ENCODE measurements at places on chromosomes 2 and 18. TPM values are rescaled to one million over a fixed set of nuclear protein-coding genes. Genes with fewer than 3 reads are reported as not detected.

Gene CHST10
- 0.58 TPM for total RNA-seq

DNA sequence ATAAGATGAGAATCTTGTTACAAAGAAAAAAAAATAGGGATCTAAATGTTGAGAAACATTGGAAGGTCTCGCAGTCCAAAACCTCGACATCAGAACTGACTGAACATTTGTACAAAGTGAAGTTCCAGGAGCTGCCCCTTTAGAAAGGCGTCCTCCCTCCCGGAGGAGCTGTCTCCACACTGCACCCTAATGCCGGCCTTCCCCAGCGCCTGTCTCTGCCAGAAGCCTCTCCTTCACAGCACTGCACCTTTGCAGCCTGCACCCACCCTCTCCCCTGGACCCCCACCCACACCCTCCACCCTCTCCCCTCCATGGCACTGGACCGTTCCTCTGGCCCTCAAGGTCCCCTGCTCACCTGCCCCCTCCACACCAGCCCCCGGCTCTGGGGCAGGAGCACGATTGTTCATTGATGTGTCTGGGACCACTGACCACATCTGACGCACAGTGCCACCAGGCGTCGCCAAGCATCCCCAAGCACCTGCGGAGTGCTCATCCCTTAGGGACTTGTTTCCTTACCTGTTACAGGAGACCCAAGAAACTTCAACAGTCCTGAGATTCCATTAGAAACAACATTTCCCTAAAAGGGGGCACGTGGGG, 90.3 kb upstream of the SNTG2 start:
- no peaks in the 10 kb centered on the region for H3K27me3 ChIP-seq

GRCh38 chr2:189580241-189580651, 340 bp downstream of the SLC40A1 start:
- H3K27ac ChIP-seq, result peak overlapping the region; percentile 88
- no peaks in the 10 kb centered on the region for H3K27me3 ChIP-seq
- peak; percentile 38 for DNase-seq
- H3K4me1 ChIP-seq, result no peaks in the 10 kb centered on the region

Gene COL4A3
- total RNA-seq, result 0.37 TPM

DNA sequence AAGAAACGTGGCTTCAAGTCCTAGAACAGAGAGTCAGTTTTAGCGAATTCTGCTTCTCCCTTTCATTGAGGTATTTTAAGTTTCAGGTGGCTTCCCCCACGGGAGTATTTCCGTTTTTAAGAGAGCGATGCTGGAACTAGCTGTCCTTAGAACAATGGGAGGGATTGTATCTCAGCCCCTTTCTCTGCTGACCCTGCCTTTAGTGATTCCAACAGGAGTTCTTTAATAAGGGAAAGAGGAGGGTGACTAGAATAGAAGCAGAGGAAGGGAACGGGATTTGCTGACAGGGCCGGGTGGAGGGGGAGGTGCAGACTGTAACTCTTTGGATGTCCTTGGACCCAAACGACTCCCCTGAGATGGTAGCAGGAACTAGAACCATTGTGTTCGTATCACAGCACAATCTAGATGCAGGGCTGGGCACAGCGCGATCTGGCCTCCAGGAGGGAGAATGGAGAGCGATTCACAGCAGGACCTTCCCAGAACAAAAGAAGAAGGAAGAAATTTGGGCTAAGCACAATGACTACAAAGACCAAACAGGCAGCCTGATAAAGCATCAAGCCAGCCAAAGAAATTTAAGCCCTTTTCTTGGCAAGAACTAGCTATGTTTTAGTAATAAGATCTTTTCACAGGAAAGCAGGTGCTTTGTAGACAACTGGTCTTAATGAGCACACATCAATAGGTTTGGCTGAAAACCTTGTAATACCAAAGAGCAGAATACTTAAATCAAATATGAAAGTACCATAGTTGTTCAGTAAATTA, 15.8 kb upstream of the RTTN start:
- DNase-seq, result no peak
- H3K4me1 ChIP-seq, result no peaks in the 10 kb centered on the region
- no peak overlapping the region for H3K4me3 ChIP-seq

DNA sequence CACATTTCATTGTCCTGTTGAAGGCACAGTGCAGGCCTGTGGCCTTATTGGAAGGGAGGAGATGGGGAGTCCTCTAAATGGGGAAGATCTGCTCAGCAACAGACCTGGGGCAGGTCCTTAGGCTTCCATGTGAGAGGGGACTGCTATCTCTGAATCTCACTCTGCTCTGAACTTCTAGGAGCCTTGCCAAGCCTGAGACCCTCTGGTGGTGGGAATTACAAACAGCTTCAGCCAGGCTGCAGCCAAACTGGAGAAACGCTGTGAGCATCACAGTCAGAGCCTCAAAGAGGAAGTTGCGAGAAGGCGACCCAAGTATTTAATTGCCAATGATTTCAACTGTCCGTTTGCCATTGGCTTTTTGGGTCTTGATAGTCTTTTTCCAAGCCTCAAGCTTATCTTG, 66.8 kb upstream of the MC2R start:
- no peaks in the 10 kb centered on the region for H3K27me3 ChIP-seq
- no peaks in the 10 kb centered on the region for H3K4me1 ChIP-seq
- DNase-seq, result no peak
- no peaks in the 10 kb centered on the region for H3K36me3 ChIP-seq
- H3K4me3 ChIP-seq, result no peak overlapping the region
- no peak overlapping the region for H3K27ac ChIP-seq

- no peak overlapping the region for H3K4me3 ChIP-seq
- no peak overlapping the region for H3K27ac ChIP-seq
- no peak for DNase-seq
- no peaks in the 10 kb centered on the region for H3K36me3 ChIP-seq
- no peaks in the 10 kb centered on the region for H3K4me1 ChIP-seq
- H3K27me3 ChIP-seq, result no peaks in the 10 kb centered on the region
Observed at GRCh38 chr2:80102026-80102425, 202.5 kb downstream of the LRRTM1 start.

Gene MC4R
- total RNA-seq, result not detected

GRCh38 chr2:186629250-186629996, 39.6 kb downstream of the ITGAV start:
- no peak overlapping the region for H3K4me3 ChIP-seq
- no peak for DNase-seq
- no peaks in the 10 kb centered on the region for H3K4me1 ChIP-seq
- no peak overlapping the region for H3K27ac ChIP-seq
- no peaks in the 10 kb centered on the region for H3K36me3 ChIP-seq

Gene SDC1
- total RNA-seq, result 443 TPM

GRCh38 chr2:43057742-43058725, 168.4 kb downstream of the ZFP36L2 start:
- no peak overlapping the region for H3K27ac ChIP-seq
- no peaks in the 10 kb centered on the region for H3K27me3 ChIP-seq
- no peak for DNase-seq
- H3K4me3 ChIP-seq, result no peak overlapping the region
- H3K4me1 ChIP-seq, result peaks cover 7% of the 10 kb centered on the region

- no peak for DNase-seq
- H3K4me1 ChIP-seq, result no peaks in the 10 kb centered on the region
- H3K27ac ChIP-seq, result no peak overlapping the region
- H3K36me3 ChIP-seq, result no peaks in the 10 kb centered on the region
- no peak overlapping the region for H3K4me3 ChIP-seq
- no peaks in the 10 kb centered on the region for H3K27me3 ChIP-seq
Observed at GRCh38 chr18:63763831-63764600, 11.2 kb upstream of the SERPINB7 start.

- H3K27ac ChIP-seq, result no peak overlapping the region
- H3K27me3 ChIP-seq, result no peaks in the 10 kb centered on the region
- H3K36me3 ChIP-seq, result no peaks in the 10 kb centered on the region
- H3K4me3 ChIP-seq, result no peak overlapping the region
- H3K4me1 ChIP-seq, result no peaks in the 10 kb centered on the region
Observed at GRCh38 chr2:134988994-134989605, 58.1 kb downstream of the MAP3K19 start.

- no peak overlapping the region for H3K27ac ChIP-seq
- H3K4me3 ChIP-seq, result no peak overlapping the region
Observed at GRCh38 chr2:237181844-237182243, 96.2 kb downstream of the COPS8 start.
